ENCODE measurements at places on chromosomes 12 and 14. TPM values are rescaled to one million over a fixed set of nuclear protein-coding genes. Genes with fewer than 3 reads are reported as not detected.

The FAM186B gene
- total RNA-seq, result 0.49 TPM

The NKX2-1 gene
- not detected for total RNA-seq

The CFAP54 gene
- 3.4 TPM for total RNA-seq

The LRRC10 gene
- not detected for total RNA-seq

The SOAT2 gene
- 0.49 TPM for total RNA-seq

The PAX9 gene
- not detected for total RNA-seq

The CIROP gene
- not detected for total RNA-seq

The GLIPR1 gene
- 130 TPM for total RNA-seq

The TBPL2 gene
- not detected for total RNA-seq

The OR4K1 gene
- not detected for total RNA-seq

The FGF23 gene
- not detected for total RNA-seq

The SLC22A17 gene
- 27.3 TPM for total RNA-seq

The STXBP6 gene
- total RNA-seq, result 4.0 TPM
